ENCODE measurements at places on chromosomes 2 and 18. TPM values are rescaled to one million over a fixed set of nuclear protein-coding genes. Genes with fewer than 3 reads are reported as not detected.

Gene PTPN2
- total RNA-seq: 21.7 TPM

Gene ASXL3
- 0.93 TPM for total RNA-seq

Gene ACP1
- total RNA-seq: 80.5 TPM

Gene RIT2
- not detected for total RNA-seq

Gene CABYR
- total RNA-seq: 3.9 TPM

Gene GALR1
- 0.35 TPM for total RNA-seq

Gene TRMT61B
- 11.3 TPM for total RNA-seq

Gene LAPTM4A
- total RNA-seq: 143 TPM

Gene EML6
- 0.62 TPM for total RNA-seq

Gene ANKRD12
- total RNA-seq: 84.7 TPM

Gene ZC3H6
- total RNA-seq: 30.7 TPM

Gene C18orf63
- not detected for total RNA-seq

Gene FOXD4L1
- total RNA-seq: not detected

Gene TWIST2
- 38.5 TPM for total RNA-seq

Gene CYP1B1
- 37.2 TPM for total RNA-seq
